Central memory CD4-positive, alpha-beta T cell (primary cell): ENCODE measurements at places on chromosomes 1 and 21.

GRCh38 chr1:119937198-119937597 is 40.9 kb upstream of the ADAM30 start:
- DNase-seq: no peak

GRCh38 chr1:15401391-15402055 is 8.2 kb upstream of the EFHD2 start:
- no peak for DNase-seq

- no peak for DNase-seq
Measured at GRCh38 chr1:61162520-61163258, 80.3 kb downstream of the NFIA start.

GRCh38 chr1:92929461-92929860 is 31.8 kb downstream of the DIPK1A start:
- DNase-seq: no peak

- DNase-seq: no peak
Measured at GRCh38 chr1:220979371-220979770, 100.1 kb downstream of the HLX start.

DNA sequence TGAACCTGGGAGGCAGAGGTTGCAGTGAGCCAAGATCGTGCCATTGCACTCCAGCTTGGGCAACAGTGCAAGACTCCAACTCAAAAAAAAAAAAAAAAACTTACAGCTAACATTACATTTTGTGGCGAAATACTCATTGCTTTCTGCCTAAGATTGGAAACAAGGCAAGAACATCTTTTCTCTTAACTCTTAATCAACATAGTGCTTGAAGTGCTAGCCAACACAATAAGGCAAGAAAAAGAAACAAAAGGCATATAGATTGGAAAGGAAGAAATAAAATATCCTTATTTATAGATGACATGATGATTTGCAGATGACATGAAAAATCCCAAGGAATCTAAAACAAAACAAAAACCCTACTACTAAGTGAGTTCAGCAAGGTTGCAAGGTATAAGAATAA is 24.6 kb upstream of the GJA9 start:
- DNase-seq: no peak
